ENCODE measurements at places on chromosomes 5 and 9.

DNA sequence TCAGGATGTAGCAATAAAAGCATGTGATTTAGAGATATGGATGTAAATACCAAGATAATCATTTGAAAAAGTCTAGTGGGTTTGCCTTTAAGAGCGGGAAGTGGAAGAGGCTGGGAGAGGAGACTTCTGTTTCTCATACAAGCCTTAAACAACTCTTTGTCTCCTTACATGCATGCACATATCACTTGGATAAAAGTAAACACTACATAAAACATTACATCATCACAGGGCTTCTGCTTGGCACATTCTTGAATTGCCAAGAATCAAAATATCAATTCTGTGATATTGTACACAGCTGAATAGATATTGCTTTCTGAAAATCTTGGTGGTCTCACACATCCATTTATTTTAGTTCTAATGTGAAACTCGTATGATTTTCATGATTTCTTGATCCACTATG, 57.6 kb downstream of the FOXD1 start:
- no peak for DNase-seq

GRCh38 chr9:107046692-107047091, 183.7 kb downstream of the ZNF462 start:
- DNase-seq = no peak

GRCh38 chr9:32725066-32725860, 58.1 kb upstream of the TMEM215 start:
- peak; percentile 59 for DNase-seq

GRCh38 chr9:26243726-26244125, 565.5 kb upstream of the TUSC1 start:
- peak; percentile 51 for DNase-seq

DNA sequence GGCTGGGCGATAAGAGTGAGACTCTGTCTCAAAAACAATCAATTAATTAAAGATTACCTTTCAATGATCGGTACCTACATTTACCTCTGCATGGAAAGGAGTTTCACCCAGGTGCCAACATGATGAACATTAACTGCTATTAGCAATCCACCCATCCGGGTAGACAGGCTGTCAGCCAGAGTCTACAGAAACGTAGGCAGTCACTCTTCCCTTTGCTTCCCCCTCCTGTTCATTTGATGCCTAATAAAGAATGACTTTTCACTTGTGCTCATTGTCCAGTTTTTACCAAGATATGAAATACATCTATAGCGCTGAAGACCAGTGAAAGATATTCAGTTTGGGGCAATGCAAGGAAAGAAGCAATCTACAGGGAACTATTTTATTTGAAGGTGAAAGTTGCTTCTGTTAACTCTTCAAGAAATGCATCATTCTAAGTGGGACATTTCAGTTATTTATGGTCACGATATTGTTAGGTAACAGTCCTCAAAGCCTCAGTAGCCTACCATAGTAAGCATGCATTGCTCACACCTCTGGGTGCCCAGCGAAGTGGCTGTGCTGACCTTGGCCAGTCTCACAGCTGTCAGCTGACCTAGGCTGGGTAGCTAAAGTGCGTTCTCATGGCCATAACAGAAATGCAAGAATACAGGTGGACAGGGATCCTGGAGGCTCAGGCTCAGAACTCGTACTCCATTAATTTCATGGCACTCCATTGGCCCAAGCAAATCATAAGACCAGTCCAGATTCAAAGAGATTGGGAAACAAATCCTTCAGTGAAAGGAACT, 87.2 kb upstream of the DMRT1 start:
- DNase-seq = no peak

GRCh38 chr9:36100532-36100931, 36.0 kb upstream of the GLIPR2 start:
- peak; percentile 75 for DNase-seq

- DNase-seq = peak; percentile 84
Measured at GRCh38 chr5:9712506-9712905, 82.4 kb upstream of the TAS2R1 start.

DNA sequence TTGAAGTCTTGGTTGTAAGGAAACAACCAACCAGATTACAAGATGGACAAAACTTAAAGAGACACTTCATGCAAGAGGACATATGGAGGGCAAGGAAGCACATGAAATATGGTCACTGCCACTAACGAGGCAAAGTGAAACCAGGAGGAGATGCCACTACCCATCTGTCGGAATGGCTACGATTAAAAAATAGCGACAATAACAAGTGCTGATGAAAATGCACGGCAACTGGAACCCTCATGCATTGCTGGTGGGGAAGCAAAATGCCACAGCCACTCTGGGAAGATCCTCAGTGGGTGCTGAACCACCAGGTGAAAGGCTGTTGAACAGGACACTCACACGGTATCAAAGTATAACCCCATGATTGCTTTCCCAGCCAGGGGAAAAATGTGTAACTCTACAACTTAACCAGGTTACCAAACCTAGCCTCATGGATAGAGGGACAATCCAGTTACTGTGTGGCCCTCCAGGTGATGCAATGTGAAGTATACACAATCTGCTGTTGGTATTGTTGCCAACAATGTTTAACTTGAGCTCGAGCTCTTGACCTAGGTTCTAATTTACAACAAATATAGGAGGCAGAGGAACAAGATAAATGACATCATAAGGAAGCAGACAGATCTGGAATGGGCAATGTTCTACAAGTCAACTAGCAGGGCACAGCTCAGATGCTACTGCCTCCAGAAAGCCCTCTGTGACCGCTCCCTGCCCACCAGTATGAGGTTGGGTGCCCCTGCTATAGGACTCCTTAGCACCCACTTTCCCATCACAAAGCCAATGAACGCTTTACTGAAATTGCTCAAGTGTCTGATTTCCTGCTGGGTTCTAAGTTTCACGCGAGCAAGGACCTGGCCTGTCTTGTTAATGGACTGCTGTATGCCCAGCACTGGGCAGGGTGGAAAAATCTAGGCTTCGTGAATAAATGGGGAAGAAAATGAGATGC, 25.8 kb downstream of the SH3PXD2B start:
- DNase-seq = no peak

DNA sequence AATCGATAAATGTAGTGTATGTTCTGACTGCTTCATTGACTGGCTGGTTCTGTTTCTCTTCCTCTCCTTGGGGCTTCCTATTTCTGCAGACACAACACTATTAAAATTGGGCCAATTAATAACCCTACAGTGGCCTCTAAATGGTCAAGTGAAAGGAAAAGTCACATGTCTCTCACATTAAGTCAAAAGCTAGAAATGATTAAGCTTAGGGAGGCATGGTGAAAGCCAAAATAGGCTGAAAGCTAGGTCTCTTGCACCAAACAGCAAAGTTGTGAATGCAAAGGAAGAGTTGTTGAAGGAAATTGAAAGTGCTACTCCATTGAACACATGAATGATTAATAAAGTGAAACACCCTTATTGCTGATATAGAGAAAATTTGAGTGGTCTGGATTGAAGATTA, 58.2 kb downstream of the CCNH start:
- DNase-seq = no peak

- no peak for DNase-seq
Measured at GRCh38 chr5:170283296-170283695, 14.3 kb downstream of the LCP2 start.

DNA sequence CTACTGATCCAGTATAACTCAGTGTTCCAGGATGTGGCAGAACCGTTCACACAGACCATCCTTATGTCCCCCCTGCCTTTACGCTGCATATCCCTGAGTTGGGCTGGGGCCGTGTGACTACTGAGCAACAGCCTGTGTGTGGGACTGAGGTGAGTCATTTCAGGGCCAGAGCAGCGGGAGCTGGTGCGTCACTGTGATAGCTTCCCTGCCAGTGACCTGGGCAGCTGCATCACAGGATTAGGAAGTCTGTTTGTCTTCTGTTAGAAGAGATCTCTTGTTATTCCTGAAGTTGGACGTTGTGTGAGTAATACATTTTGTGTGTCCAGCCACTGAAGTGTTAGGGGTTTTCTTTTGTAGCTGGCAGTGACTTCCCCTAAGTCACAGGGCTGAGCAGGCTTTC, 35.6 kb downstream of the TPPP start:
- peak; percentile 95 for DNase-seq

DNA sequence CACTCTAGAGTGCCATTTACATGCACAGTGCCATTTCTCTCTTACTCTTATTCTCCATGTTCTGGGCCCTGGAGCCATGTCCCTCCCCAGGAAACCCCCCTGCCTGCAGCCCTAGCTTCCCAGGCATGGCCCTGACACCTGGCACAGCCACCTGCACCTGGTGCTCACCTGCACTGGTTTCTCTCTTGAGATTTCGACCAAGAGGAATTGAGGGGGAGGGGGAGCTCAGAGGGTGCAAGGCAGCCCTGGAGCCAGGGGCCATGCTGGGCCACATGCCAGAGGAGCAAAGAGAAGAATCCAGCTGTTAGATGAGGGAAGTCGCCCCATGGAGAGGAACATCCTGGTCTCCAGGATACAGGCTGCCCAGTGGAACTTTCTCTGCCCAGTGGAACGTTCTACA, 65.0 kb upstream of the RAPGEF1 start:
- DNase-seq = no peak

- peak; percentile 16 for DNase-seq
Measured at GRCh38 chr5:62606878-62607277, 28.3 kb downstream of the LRRC70 start.

GRCh38 chr9:96502539-96503373, 52.8 kb downstream of the HABP4 start:
- peak; percentile 29 for DNase-seq

DNA sequence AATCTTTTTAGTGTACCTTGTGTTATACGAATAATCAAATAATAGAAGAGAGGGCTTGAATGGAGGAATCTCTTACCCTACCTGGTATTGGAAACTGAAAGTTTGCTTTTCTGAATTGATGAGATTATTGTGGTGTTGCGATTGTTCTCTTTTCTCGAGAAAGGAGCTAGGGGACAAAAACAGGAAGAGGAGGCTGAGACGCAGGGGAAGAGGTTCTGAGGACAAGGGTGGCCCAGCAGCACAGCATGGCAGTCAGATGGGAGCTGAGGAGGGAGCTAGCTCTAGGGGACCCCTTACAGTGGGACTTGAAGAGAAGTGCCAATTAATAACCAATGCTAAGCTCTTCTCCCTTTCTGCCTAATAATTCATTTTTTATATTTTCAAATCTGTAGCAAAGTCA, 183.3 kb upstream of the DMAC1 start:
- no peak for DNase-seq

- no peak for DNase-seq
Measured at GRCh38 chr5:1184481-1184880, 16.9 kb upstream of the SLC6A19 start.

- DNase-seq = peak; percentile 83
Measured at GRCh38 chr9:4238522-4238921, 61.3 kb downstream of the GLIS3 start.

- DNase-seq = peak; percentile 9
Measured at GRCh38 chr9:107542411-107543157, 53.0 kb upstream of the KLF4 start.

DNA sequence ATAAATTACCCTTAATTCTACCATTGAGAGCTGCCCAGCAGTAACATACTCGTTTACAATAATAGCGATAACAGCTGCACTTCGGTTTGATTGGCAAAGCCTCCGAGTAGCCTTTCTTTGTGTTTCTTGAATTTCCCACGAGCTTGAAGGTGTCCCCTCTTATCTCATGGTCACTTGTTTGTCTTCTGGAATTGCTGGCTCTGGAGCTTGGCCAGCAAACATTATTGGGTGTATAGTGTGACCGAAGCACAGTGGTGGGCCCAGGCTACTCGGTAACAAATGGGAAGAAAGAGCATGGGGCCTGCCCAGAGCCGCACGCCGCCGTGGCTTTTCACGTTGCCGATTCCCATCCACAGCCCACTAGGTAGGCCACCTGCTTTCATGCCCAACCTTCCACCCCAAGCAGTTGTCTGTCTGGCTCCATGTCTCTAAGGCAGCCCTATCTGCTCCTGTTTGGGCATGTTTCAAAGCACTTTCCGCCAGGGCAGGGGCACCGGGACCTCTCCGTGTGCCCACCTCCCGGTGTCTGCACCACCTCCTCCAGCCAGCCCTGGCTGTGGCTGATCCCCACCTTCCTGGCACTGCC, 8.7 kb downstream of the STKLD1 start:
- no peak for DNase-seq

GRCh38 chr9:133004999-133005760, 25.6 kb upstream of the GTF3C5 start:
- DNase-seq = no peak

GRCh38 chr5:141869514-141869913, 8.7 kb downstream of the PCDH1 start:
- DNase-seq = no peak

GRCh38 chr9:24073666-24074065, 247.6 kb upstream of the ELAVL2 start:
- DNase-seq = no peak

All from astrocyte (in vitro differentiated cells and primary cell).